ENCODE measurements at places on chromosomes 7 and 10.
A peak's percentile ranks its signal among the peaks of the same experiment; 100 is the strongest.

DNA sequence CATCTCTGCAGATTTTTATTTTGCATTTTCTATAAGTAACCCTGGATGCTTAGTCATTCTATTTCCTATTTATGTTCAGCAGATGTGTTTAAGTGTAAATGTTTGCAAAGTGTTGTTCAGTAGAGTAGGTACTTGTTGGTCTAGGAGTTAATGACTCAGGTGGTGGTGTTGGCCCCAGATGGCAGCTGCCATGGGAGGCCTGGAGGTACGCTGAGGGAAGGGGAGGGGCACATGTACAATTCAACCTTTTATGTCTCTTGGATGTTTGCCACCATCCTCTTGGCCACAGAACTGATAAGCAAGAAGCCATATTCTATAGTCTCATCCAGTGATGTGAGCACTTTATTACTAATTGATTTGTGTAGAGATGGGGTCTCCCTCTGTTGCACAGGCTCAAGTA lies 68.1 kb upstream of the SLC39A12 start:
- no peak for DNase-seq

DNA sequence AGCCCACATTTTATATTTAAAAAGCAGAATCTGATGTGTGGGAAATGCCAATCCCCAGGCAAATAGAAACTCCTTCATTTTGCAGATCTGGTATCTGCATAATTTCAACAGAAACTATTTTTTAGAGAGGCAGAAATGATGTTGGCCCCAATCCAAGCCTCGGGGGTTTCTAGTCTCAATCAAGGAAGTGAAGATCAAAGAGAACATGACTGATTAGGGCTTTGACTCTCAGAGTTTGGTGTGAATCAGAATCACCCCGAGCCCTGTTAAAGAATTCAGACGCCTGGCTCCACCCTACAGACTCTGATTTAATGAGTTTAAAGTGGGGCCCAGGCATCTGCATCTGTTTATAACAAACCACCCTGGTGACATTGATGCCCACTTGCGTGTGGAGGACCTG lies 36.7 kb upstream of the UBE2H start:
- no peak for DNase-seq

DNA sequence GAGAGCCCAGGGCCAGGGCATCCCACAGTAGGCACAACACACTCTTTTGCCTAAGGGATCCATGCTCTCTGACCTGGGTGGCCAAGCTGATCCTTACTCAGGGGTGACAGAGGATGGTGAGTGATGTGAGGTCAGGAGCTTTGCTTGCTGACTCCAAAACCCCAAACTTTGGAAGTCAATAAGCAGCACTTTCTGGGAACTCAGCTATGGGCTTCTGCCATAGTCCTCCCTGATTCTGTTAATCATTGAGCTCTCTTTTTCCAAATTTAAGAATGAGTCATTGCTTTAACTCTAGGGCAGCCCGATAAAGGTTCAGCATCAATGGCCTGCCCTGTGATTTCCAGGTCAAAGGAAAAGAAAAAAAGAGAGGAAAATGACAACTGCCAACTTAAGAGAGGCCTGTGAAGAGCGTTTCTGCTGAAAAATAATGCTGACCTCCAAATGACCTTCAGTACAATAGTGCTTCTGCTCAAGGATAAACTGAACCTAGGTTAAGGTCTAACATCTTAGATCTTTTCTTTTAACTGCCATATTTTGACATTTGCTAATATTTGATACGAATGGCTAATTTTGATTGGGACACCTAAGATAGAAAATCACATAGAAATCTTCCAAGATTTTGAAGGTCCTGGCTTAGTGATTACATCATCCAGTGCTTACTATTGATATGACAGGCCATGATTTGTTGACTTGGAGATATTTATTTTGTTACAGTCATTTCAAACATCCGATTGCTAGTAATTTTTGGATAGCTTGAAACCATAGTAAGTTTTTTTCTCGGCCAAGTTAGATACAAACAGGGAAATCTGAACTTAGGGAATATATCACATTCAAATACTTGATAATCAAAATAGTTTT lies 20.8 kb upstream of the RELN start:
- no peak for DNase-seq

- no peak for DNase-seq
These were observed 212.0 kb downstream of the DNAJB6 start for GRCh38 chr7:157548691-157549303.

DNA sequence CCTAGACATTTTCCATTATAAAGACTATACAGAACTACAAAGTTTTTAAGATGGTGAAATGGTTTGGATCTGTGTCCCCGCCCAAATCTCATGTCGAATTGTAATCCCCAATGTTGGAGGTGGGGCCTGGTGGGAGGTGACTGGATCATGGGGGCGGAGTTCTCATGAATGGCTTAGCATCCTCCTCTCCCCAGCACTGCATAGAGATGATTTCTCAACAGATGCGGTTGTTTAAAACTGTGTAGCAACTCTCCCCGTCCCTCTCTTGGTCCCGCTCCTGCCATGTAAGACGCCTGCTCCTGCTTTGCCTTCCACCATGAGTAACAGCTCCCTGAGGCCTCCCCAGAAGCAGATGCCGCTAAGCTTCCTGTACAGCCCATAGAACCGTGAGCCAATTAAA lies 1.6 kb downstream of the FAM133B start:
- no peak for DNase-seq

DNA sequence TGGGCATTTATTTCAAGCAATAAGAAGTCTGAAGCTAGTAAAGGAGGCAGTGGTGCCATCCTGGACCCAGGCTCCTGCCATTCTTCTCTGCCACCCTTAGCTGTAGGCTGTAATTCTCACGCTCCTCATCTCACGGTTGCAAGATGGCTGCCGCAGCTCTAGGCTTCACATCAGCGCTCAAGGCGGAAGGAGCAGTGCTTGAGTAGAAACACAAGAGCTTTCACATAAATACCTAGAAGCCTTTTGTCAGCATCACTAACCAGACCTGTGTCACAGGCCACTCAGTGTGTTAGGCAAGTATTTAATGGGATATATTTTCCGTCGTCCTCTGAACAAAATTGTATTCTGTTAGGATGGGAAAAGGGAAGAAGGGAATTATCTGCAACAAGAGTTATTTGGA lies 118.9 kb upstream of the KLF14 start:
- DNase-seq, result no peak

DNA sequence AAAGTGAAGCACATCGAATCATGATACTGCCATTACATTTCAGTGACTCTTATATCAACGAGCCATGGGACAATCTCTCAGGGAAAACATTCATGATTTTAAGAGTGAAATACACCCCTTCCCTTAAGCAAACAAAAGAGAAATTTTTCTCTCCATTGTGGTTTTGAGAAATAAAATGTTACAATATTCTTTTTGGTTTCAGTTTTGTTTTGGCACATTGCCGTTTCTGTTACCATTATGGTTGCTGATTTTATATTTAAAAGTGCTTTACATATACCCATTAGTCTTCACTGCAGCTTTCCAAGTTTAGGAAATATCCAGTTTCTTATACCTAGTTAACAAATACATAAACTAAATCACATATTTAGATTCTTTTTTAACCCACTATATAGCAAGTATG lies 126.8 kb upstream of the SEM1 start:
- no peak for DNase-seq

GRCh38 chr10:103781329-103782061 lies 73.9 kb downstream of the SH3PXD2A start:
- DNase-seq, result peak; percentile 89

Data from fibroblast of skin of scalp (primary cell).